ENCODE measurements at places on chromosomes 2 and 18. TPM values are rescaled to one million over a fixed set of nuclear protein-coding genes. Genes with fewer than 3 reads are reported as not detected.
A peak's percentile ranks its signal among the peaks of the same experiment; 100 is the strongest.

The GATA6 gene
- 35.5 TPM for total RNA-seq

The INPP5D gene
- total RNA-seq, result 12.5 TPM

The C2orf66 gene
- total RNA-seq, result not detected

The SLC4A5 gene
- total RNA-seq, result 1.8 TPM

DNA sequence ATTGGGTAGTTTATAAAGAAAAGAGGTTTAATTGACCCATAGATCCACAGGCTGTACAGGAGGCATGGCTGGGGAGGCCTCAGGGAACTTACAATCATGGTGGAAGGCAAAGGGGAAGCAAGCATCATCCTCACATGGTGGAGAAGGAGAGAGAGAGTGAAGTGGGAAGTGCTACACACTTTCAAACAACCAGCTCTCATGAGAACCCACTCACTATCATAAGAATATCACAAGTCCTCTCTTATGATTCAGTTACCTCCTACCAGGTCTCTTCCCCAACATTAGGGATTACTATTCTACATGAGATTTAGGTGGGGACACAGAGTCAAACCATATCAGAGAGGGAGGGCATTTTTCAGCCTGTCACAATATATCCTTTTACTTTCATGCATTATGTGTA lies 22.7 kb upstream of the DOCK10 start:
- no peak for DNase-seq
- H3K36me3 ChIP-seq, result no peaks in the 10 kb centered on the region
- H3K4me1 ChIP-seq, result no peaks in the 10 kb centered on the region
- no peak overlapping the region for H3K4me3 ChIP-seq
- no peak overlapping the region for H3K27ac ChIP-seq

DNA sequence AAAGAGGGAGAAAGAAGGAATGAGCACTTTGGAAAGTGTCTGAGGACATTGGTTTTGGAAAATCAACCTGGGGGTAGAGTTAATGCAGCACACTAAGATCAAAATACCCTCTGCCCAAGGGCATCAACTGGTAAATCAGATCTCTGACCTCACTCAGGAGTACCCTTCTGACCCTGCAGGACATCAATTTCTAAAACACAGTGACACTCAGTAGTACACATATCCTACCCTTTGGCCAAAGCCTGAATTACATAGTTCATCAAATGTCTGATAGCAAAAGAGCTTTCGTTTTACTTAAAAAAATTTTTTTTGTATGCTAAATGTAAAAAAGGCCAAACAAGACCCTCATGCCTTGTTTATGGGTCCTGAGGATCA lies 118.4 kb upstream of the CTNNA2 start:
- DNase-seq, result no peak
- H3K4me3 ChIP-seq, result no peak overlapping the region
- H3K27me3 ChIP-seq, result no peaks in the 10 kb centered on the region
- H3K27ac ChIP-seq, result no peak overlapping the region
- H3K4me1 ChIP-seq, result no peaks in the 10 kb centered on the region

DNA sequence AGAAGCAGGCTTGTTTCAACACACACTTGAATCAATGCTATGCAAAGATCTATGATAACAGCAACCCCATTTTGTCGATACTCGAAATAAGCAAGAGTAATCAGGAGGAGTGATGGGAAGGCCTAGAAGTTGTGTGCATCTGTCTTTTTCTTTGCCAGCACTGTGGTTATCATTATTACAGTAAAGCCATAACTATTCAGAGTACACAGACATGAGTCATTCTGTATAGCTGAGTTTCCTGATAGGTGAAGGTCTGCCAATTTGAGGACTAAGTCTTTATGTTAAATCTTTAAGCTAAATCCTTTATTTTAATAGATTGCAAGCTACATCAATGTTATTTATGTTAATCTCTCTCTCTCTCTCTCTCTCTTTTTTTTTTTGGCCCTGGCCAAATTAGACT lies 1344.4 kb upstream of the CELF4 start:
- H3K4me1 ChIP-seq, result no peaks in the 10 kb centered on the region
- no peak overlapping the region for H3K4me3 ChIP-seq
- H3K27me3 ChIP-seq, result no peaks in the 10 kb centered on the region
- no peak for DNase-seq
- H3K27ac ChIP-seq, result no peak overlapping the region

DNA sequence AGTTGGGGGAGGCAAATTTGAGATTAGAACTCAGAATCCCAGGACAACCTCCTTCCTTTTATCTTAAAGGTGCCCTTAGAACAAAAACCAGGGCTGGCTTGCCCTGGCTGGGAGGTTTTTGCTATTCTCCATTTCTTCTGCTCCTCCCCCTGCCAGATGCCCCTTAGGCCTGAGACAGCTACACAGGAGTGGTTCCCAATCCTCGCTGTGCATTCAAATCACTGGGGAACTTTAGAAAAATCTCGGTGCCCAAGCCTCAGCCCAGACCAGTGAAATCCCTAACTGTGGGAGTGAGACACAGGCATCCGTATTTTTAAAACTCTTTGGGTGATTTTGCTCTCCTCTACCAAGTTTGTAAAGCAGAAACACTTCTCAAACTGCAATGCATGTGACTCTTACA lies 38.8 kb downstream of the LBH start:
- no peak for DNase-seq
- H3K27me3 ChIP-seq, result no peaks in the 10 kb centered on the region
- no peak overlapping the region for H3K27ac ChIP-seq
- H3K36me3 ChIP-seq, result no peaks in the 10 kb centered on the region
- H3K4me1 ChIP-seq, result peaks cover 45% of the 10 kb centered on the region
- no peak overlapping the region for H3K4me3 ChIP-seq

- no peaks in the 10 kb centered on the region for H3K4me1 ChIP-seq
Observed at GRCh38 chr2:148528356-148529064, 116.0 kb upstream of the EPC2 start.

DNA sequence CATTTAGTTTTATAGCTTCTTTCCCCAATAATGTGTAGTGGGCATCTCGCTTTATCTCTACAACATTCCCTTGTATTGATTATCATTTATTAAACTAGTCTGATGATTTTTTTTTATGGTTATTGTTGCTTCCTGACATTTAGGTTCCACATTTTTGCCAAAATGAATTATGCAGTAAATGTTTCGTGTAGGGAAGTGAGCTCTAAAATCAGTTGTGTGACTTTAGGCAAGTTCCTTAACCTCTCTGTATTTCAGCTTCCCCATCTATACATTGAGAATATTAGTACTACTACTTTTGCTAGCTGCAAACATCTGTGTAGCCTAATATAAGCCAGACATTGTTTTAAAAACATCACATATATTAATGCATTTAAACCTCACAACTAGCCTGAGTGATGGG lies 22.9 kb downstream of the SOCS6 start:
- no peaks in the 10 kb centered on the region for H3K36me3 ChIP-seq
- peaks cover 12% of the 10 kb centered on the region for H3K4me1 ChIP-seq
- no peaks in the 10 kb centered on the region for H3K27me3 ChIP-seq
- no peak for DNase-seq

DNA sequence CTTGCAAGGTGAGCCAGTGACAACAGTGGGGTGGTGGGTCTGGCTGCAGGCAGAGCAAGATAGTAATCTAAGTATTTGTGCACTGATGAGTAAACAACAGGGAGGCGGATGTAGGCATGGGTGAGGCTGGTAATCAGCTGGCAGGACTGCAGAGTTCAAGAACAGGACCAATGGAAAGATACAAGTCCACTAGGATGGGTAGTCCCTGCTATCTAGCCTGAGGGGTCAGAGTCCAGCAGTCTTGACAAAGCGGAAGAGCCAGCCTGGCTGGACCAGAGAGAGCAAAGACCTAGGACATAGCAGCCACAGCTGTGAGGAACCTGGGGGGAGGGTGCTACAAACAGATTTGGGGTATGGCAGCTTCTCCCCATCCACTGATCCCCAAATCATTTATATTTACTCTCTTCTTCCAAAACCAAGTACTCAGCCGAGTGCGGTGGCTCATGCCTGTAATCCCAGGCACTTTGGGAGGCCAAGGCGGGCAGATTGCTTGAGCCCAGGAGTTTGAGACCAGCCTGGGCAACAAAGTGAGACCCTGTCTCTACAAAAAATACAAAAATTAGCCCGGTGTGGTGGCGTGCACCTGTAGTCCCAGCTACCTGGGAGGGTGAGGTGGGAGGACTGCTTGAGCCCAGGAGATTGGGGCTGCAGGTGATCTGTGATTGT lies 25.9 kb downstream of the VIL1 start:
- H3K27me3 ChIP-seq, result no peaks in the 10 kb centered on the region
- no peak overlapping the region for H3K27ac ChIP-seq
- no peak for DNase-seq
- no peaks in the 10 kb centered on the region for H3K4me1 ChIP-seq
- H3K36me3 ChIP-seq, result peaks cover 4% of the 10 kb centered on the region

DNA sequence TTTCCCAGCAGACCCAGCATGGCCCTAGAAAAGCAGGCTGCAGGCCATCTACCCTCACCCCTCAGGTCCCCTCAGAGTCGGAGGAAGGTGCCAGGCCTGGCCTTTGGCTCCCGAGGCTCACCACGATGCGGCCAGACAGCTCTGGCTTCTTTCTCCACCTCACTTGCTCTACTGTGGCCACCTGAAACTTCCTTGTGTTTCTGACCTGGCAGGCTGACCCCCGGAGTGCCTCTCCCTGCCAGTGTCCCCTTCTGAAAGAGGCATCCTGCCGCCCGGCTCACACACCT lies 375.0 kb upstream of the HS6ST1 start:
- no peaks in the 10 kb centered on the region for H3K4me1 ChIP-seq
- no peak overlapping the region for H3K27ac ChIP-seq
- H3K36me3 ChIP-seq, result no peaks in the 10 kb centered on the region

- H3K4me3 ChIP-seq, result no peak overlapping the region
- H3K36me3 ChIP-seq, result no peaks in the 10 kb centered on the region
- H3K27me3 ChIP-seq, result no peaks in the 10 kb centered on the region
- H3K4me1 ChIP-seq, result peaks cover 26% of the 10 kb centered on the region
- DNase-seq, result no peak
- H3K27ac ChIP-seq, result no peak overlapping the region
Observed at GRCh38 chr2:43059183-43059897, 167.1 kb downstream of the ZFP36L2 start.

GRCh38 chr18:75211953-75212750 lies 1.6 kb downstream of the TSHZ1 start:
- peaks cover 63% of the 10 kb centered on the region for H3K4me1 ChIP-seq
- H3K27ac ChIP-seq, result peak overlapping the region; percentile 94
- no peaks in the 10 kb centered on the region for H3K27me3 ChIP-seq
- peak overlapping the region; percentile 96 for H3K4me3 ChIP-seq
- peak; percentile 91 for DNase-seq
- no peaks in the 10 kb centered on the region for H3K36me3 ChIP-seq

- no peak overlapping the region for H3K4me3 ChIP-seq
- H3K36me3 ChIP-seq, result no peaks in the 10 kb centered on the region
- peaks cover 3% of the 10 kb centered on the region for H3K4me1 ChIP-seq
- no peak overlapping the region for H3K27ac ChIP-seq
- no peaks in the 10 kb centered on the region for H3K27me3 ChIP-seq
Observed at GRCh38 chr2:25071966-25072365, 30.1 kb downstream of the EFR3B start.

DNA sequence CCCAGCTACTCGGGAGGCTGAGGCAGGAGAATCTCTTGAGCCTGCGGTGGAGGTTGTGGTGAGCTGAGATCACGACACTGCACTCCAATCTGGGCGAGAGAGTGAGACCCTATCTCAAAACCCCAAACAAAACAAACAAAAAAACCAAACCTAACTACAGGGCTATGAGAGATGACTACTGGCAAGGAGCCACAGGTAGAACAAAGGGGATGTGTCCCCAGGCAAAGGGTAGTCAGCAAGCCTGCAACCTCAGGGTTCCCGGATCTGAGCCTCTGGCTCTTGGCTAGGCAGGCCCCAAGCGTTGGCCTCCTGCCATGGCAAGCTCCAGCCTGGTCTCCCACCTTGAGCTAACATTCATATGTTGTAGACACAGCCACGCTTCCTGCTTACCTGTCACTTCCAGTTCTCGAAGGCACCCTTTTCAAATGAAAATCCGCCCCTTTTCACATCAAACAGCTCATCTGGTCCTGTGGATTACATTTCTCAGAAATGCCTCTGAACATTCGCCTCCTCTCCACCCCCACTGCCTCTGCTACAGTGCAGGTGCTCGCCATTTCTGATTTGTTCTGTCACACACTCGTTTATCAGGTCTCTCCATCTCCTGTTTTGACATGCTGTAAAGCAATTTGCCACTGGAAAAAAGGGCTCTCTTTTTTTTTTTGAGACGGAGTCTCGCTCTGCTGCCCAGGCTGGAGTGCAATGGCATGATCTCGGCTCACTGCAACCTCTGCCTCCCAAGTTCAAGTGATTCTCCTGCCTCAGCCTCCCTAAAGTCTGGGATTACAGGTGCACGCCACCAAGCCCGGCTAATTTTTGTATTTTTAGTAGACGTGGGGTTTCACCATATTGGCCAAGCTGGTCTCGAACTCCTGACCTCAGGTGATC lies 13.1 kb upstream of the ACTR3 start:
- H3K36me3 ChIP-seq, result no peaks in the 10 kb centered on the region
- no peak for DNase-seq
- H3K4me1 ChIP-seq, result peaks cover 10% of the 10 kb centered on the region
- no peaks in the 10 kb centered on the region for H3K27me3 ChIP-seq
- no peak overlapping the region for H3K4me3 ChIP-seq

- H3K4me3 ChIP-seq, result no peak overlapping the region
- no peak overlapping the region for H3K27ac ChIP-seq
- peaks cover 9% of the 10 kb centered on the region for H3K4me1 ChIP-seq
Observed at GRCh38 chr2:229249536-229249935, 21.6 kb downstream of the PID1 start.

GRCh38 chr18:22985250-22985649 lies 52.1 kb downstream of the RBBP8 start:
- no peaks in the 10 kb centered on the region for H3K27me3 ChIP-seq
- H3K4me3 ChIP-seq, result no peak overlapping the region
- H3K27ac ChIP-seq, result no peak overlapping the region
- no peaks in the 10 kb centered on the region for H3K4me1 ChIP-seq

DNA sequence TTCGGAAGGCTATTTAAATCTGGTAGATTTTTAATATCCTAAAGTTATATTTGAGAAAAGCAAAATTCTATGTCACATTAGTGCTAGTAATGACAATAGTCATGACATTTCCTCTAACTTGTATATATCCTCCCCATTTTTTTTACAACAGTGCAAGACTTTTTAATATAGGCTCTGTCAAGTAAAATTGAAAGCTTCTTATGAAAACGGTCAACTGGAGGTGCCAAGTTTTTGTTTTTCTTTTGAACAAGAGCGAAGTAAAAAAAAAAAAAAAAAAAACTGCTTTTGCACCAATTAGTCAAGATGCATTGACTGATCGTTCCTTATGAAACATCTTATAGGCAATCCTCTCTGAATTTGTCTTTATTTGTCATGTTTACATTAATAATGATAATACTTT lies 389.3 kb downstream of the STK39 start:
- DNase-seq, result no peak
- H3K4me3 ChIP-seq, result no peak overlapping the region
- H3K4me1 ChIP-seq, result no peaks in the 10 kb centered on the region

DNA sequence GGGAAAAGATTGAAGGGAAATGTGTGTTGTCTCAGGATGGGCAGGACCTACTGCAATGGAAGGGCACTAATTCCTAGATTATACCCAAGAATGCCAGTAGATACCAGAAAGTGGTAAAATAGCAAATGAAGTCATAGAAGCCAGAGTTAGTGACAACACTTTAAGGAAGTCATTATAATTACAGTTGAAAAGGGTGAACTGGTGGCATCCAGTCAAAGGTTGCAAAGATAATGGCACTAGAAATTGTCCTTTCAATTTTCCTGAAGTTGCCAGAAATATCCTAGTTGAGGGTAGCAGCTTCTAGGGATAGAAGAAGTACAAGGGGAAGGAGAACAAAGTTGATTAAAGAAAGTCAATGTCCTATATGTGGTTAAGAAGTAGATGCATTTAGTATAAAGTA lies 68.8 kb upstream of the GLS start:
- H3K4me1 ChIP-seq, result no peaks in the 10 kb centered on the region
- no peak overlapping the region for H3K4me3 ChIP-seq
- no peak overlapping the region for H3K27ac ChIP-seq
- no peak for DNase-seq
- H3K27me3 ChIP-seq, result no peaks in the 10 kb centered on the region

GRCh38 chr2:54767921-54768320 lies 44.5 kb downstream of the EML6 start:
- no peaks in the 10 kb centered on the region for H3K36me3 ChIP-seq
- DNase-seq, result no peak
- no peaks in the 10 kb centered on the region for H3K4me1 ChIP-seq
- H3K27ac ChIP-seq, result no peak overlapping the region
- H3K27me3 ChIP-seq, result no peaks in the 10 kb centered on the region
